Omental fat pad (tissue), 4 donors: ENCODE measurements at places on chromosomes 13 and 19. TPM values are rescaled to one million over a fixed set of nuclear protein-coding genes. Genes with fewer than 3 reads are reported as not detected.

- no peak for DNase-seq
These were observed 3.1 kb upstream of the BCL3 start for GRCh38 chr19:44745341-44745831.

GRCh38 chr13:21616205-21616866 is 12.4 kb upstream of the MICU2 start:
- DNase-seq: no peak

- DNase-seq: no peak
These were observed 7.2 kb upstream of the ZNF611 start for GRCh38 chr19:52741951-52742485.

GRCh38 chr19:5292453-5292821 is 48.2 kb downstream of the PTPRS start:
- DNase-seq: no peak

ERICH4 gene
- not detected for total RNA-seq

ZNF823 gene
- total RNA-seq: 14.2 TPM

C19orf33 gene
- total RNA-seq: 61.5 TPM

CEP89 gene
- 11.9 TPM for total RNA-seq

RDH8 gene
- not detected for total RNA-seq

DNA sequence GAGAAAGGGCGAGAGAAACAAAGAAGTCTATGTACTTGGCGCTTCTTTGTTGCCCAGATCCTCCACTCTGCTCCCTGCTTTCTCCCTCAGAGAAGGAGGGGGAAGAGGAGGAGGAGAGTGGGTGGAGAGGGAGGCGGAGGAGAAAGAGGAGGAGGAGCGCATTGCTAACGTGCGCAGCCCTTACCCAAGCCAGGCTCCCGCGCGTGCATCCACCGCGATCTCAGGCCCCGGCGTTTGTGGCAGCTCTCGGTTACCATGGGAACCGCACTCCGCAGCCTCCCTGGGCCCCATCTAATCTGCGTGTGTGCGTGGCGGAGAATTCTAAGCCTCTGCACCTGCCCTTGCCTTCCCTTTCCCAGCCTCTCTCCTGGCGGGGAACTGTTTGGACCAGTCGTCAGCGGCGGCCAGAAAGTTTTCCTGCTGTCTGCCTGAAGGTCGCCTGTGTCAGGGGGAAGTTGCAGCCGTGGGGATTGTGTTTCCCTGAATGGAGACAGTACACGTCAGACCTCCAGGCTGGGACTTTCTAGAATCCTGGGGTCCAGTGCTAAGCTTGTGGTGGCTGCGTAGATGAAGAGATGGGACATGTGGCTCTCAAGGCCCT is at the start of gene ERICH6B:
Gene ERICH6B (minus strand): TSS at position 239 of the 601 bp plus-strand sequence. CDS start 18,734 bp downstream, outside the sequence.
- DNase-seq: no peak

DNA sequence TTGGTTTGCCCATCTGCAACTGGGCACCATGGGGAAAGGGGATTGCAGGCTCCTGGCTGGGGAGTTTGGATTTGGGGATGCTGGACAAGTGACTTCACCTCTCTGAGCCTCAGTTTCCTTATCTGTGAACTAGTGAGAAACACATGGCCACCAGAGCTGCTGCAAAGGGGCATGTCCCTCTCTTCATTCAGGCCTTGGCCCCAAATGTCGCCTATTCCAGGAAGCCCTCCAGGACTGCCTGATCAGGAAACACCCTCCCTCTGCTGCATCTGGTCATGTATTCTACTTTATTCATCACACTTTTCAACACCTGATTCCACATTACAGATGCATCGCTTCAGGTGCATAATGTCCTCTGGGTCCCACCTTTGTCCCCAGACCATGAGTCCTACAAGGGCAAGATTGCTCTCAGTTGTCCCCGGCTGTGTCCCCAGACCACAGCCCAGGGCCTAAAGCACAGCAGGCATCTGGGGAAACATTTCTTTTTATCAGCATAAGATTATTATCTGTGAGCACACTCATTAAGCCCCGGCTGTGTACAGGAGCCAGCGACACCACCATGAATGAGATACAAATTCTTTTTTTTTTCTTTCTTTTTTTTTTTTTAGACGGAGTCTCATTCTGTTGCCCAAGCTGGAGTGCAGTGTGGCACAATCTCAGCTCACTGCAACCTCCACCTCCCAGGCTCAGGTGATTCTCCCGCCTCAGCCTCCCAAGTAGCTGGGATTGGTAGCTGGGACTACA is 37.5 kb downstream of the ARRDC2 start:
- DNase-seq: no peak

GRCh38 chr19:4730740-4731171 is 7.1 kb upstream of the DPP9 start:
- no peak for DNase-seq

FOXO1 gene
- 83.2 TPM for total RNA-seq

- DNase-seq: no peak
These were observed 9.8 kb downstream of the ZSWIM4 start for GRCh38 chr19:13804830-13805683.
